Fibroblast of skin of right quadriceps (primary cell): ENCODE measurements at places on chromosomes 3 and 15.

DNA sequence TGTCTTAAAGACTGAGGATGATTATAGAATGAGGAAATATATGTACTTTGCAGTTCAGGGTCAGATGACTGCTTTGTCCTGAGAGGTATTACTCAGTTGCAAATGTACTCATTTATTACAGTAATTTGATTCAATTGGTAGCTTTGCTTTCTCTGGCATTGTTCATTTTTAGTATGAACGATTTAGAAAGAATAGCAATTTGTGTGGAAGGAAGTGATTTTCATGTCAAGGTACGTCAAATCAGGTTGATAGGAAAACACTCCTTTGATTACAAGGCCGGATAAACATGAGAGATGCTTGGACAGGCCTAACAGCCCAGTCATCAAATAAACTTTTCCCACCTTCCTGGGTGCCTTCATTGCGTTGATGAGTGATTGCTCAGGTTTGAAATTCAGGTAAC lies 53.8 kb downstream of the UNC13C start:
- no peak for DNase-seq

GRCh38 chr3:14513566-14514322 lies 26.4 kb downstream of the GRIP2 start:
- no peak for DNase-seq

GRCh38 chr3:57142411-57142723 lies 22.8 kb downstream of the IL17RD start:
- no peak for DNase-seq

DNA sequence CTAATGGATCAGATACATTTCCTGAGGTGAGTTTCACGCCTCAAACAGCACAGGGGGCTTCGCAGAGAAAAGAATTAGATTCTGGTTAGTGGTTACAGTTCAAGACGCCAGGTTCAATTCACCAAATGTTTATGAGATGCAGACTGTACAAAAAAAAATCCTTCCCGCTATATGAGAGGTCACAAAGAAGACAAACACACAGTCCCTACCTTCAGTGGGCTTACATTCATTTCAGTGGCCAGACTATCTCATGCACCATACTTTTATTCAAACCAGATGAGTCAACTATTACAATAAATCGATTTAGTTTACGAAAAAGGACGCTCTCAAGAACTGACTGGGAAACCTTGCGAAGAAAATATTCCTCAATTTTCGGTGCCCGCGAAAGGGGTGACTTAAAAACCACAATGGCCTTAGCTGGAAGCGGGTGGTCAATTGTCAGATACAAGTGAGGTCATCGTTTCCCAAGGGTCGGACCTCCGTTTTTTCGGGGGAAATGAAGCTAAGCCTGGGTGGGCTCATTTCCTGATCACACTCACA lies 695 bp downstream of the METTL6 start:
- DNase-seq = no peak

GRCh38 chr15:76932135-76932966 lies 802 bp downstream of the RCN2 start:
- DNase-seq = no peak

GRCh38 chr3:37725842-37726241 lies 135.8 kb upstream of the CTDSPL start:
- DNase-seq = peak; percentile 10

DNA sequence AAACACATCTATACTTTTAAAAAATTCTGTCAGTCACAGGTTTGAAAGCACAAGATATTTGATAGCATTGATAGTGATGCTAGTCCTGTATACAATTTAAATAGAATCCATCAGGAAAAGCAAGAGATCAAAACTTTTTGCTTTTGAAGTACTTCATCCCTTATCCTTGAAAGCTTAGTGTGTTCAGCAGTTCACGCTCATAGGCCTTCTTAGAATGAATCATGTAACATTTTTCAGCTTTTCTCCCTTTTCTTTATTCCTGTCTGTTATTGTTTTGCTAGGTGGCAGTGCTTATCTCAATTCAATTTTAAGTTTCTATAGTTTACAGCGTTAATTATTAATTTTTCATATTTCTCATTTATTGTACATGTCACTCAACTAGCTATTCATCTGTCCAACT lies 69.1 kb downstream of the FGF7 start:
- no peak for DNase-seq

- no peak for DNase-seq
Measured at GRCh38 chr3:32495085-32495484, 7.6 kb downstream of the CMTM6 start.

GRCh38 chr3:9779721-9780457 lies 10.1 kb upstream of the CAMK1 start:
- DNase-seq = no peak

DNA sequence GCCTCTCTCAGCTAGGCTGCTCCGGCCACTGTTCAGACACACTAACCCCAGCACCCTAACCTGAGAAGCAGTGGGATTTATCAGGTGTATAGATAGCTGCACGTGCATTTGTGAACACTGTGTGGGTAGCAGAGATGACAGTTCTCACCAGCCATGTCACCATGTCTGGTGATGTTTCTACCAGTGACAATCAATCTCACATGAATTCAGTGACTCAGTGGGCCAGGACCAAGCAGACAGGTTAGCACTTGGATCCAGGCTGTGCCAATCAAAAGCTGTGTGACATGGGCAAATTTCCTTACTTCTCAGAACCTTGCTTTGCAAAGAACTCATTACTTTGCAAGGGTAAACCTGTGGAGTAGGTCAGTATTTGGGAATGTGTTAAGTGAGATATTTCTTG lies 65.3 kb upstream of the GATM start:
- no peak for DNase-seq

GRCh38 chr3:41000471-41000870 lies 198.8 kb upstream of the CTNNB1 start:
- peak; percentile 5 for DNase-seq

- DNase-seq = no peak
Measured at GRCh38 chr3:6220447-6220846, 640.5 kb upstream of the GRM7 start.

DNA sequence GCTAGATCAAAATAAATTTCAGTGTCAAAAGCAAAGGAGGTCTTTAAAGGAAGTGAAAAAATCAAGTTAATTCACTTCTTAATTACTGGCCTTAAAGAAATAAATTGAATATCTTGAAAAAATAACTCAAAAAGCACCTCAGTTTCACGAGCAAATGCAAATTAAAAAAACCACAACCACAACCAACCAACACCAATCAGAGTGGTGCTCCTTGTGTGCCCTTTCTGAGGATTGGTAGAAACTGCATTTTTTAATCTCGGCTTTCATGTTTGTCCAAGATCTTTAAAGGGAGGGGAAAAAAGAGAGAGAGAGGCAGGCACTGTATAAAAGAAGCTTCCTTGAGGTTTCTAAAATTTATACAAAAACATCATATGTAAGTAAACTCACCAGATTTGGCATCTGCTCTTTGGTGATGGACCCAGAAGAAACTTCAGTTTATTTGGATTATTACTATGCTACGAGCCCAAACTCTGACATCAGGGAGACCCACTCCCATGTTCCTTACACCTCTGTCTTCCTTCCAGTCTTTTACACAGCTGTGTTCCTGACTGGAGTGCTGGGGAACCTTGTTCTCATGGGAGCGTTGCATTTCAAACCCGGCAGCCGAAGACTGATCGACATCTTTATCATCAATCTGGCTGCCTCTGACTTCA lies at the start of gene GPR15:
Gene GPR15 (plus strand): TSS at position 357 of the 653 bp plus-strand sequence. CDS start 56 bp downstream, at position 413.
- DNase-seq = no peak

GRCh38 chr15:85858586-85859375 lies 64.1 kb upstream of the KLHL25 start:
- peak; percentile 51 for DNase-seq

- DNase-seq = no peak
Measured at GRCh38 chr3:52095990-52096775, 39.8 kb upstream of the DUSP7 start.

DNA sequence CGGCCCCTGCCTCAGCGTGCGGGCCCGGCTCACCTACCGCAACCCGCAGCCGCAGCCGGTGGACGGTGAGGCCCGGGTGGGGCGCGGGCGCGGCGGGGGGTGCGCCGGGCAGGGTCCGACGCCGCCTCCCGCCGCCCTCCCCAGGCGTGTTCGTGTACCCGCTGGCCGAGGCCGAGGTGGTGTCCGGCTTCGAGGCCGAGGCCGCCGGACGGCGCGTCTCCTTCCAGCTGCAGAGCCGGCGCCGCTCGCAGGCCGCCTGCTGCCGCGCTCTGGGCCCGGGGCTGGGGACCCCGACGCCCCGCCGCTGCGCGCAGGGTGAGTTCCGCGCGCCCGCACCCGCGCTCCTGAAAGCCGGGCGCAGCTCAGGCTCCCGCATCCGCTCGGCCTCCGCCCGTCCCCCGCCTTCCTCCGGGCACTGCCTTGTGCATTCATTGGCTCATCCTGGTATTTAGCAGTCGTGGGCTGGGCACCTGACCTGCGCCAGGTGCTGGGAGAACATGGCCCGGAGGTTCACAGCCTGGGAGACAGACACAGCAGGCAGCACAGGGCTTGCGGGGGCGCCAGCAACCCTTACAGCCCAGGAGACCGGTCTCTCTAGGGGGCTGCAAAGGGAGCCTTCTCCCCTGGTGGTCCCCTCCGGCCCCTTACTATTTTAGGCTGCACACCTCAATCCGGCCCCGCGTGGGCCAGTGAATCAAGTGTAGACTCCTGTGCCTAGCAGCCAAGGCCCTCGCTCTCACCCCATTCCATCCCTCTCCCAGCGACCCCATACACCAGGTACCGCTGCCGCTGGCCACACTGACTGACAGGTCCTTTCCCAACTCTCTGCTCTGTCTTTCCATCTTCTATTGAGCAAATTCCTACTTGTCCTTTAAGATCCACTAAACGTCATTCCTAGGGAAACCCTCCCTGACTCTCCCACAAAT lies 1.5 kb downstream of the VWA5B2 start:
- no peak for DNase-seq

GRCh38 chr3:73685061-73685460 lies 60.3 kb upstream of the PDZRN3 start:
- no peak for DNase-seq

DNA sequence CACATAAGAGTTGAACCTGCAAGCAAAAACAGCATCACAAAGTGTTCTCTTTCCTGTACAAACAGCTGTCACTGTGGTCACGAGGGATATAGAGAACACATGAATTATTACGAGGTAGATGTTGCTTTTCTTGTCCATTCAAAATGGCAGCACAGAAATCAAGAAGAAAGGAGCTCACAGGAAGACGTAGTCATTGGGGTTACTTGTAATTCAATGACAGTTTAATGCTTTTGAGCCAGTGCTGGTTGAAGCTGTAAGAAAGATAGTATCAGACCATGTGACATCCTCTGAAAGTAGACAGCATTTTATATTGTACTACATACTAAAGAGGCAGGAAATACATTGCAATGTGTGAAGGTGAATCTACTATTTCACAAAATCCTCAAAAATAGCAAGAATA lies 140.4 kb downstream of the ABI3BP start:
- no peak for DNase-seq

GRCh38 chr3:127273206-127273605 lies 14.6 kb downstream of the PRR20G start:
- DNase-seq = no peak

- no peak for DNase-seq
Measured at GRCh38 chr15:73485372-73485771, 42.4 kb downstream of the REC114 start.

DNA sequence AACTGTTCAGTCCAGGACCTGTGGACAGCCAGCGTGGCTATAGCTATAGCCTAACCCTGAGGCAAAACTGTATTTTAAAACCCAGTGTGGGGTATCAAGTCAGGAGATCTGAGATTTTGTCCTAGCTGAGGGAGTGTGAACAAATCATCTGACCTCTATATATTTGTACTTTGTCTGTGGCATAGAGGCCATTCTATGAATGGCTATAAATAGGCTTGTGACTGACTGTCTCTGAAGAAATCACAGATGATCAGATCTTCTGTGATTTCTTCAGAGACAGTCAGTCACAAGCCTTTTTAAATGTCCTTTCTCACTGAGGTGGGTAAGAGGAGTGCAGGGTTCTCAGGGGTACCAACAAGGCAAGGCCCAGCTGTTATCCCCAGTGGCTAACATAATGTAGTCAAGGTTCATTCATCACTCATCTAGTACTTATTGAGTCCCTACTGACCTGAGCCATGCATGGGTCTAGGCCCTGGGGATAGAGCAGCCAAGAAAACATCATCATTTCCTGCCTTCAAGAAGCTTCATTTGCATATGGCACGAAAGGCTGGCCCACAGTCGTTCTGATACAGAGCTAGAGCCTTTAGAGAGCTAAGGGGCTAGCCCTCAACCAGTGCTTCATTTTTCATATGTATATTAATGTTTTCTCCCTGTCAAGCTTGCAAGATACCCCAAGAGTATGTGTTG lies 53.3 kb downstream of the TIPARP start:
- no peak for DNase-seq

GRCh38 chr15:29094711-29095110 lies 174.9 kb downstream of the NSMCE3 start:
- DNase-seq = no peak

DNA sequence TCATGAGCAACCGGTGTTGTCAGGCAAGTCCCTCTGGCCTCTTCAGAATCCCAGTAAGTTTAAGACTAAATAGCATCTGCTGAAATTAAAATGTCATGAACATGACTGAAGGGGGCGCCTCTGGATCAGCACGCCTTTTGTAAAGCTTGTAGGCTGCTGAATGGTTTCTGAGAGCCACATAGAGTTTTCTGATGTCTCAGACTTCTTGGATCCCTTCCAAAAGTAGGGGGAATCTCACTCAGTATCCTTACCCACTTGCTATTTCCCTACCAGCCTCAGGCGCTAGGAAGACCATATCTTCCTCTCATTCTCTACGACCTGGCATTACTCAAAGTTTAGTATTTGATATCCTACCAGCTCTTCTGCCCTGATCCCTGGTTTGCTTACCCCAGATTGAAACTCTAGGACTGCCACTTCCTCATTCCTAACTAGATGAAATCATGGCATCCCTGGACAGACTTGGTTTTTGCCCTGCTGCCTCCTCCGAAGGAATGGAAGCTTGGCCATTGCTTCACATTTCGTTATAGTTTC lies 62.7 kb upstream of the CD47 start:
- DNase-seq = peak; percentile 70

DNA sequence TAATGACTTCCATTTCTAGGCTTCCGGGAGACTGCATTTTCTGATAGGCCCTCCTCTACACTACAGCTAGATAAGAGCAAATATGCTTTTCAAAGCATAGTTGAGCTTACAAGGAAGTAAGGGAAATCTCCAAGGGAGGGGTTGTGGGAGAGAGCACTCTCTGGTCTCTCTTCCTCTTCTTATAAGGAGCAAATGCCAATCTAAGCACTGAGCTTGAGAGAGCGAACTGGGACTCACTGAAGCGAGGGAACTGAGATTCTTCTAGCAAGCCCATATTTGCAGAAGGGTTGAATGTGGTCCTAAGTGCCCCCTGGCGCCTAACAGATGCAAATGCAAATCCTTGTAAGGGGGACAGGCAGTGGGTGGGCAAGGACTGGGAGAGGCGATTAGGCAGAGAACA lies 164.8 kb downstream of the ERC2 start:
- peak; percentile 51 for DNase-seq

DNA sequence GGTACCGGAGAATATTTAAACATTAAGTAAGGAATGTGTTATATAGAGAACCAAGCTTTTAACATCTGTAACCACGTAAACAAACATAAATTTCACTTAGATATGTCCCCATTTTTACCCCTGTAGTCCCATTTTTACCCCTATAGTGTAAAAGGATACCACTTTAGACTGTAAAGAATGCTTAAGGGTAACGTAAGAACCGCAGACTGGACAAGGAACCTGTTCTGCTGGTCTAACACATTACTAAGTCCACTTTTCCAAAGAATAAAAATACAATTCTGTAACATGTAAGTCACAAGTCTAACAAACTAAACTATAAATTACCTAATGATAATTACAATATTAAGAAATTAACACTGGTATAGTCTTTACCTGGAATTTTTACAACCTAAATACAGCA lies 2.9 kb downstream of the SLC12A6 start:
- no peak for DNase-seq
